T-helper 1 cell (primary cell): ENCODE measurements at places on chromosomes 1 and 21.

DNA sequence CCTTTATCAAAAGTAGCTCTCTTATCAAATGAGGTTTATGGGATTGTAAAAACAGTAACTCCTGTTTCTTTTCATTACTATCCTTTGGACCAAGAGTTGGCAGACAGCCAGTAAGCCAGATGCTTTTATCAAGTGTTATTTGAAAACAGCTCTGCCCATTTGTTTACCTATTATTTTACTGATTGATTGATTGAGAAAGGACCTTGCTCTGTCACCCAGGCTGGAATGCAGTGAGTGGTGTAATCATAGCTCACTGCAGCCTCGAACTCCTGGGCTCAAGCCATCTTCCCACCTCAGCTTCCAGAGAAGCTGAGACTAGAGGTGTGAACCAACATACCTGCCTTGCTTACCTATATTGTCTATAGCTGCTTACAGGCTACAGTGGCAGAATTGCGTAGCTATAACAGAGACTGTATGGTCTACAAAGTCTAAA, 3.6 kb downstream of the PRKAB2 start:
- no peak for DNase-seq

DNA sequence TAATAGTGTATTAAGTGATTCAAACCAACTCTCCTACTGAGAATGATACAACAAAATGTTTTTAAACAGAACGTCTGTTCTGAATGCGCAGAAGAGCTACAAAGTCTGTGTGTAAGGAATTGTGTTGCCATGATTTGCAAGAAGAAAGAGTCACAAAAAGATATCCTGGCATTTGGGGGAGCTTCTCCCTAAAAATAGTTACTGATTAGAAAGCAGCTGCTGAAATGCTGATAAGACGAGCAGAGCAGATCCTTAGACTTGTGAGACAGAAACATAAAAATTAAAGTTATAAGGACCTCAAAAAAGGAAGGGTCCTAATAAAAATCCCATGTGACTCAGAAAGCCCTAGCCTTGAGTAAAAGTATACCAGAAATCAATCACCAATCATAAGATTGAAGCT, 54.9 kb upstream of the CRB1 start:
- DNase-seq, result no peak

- DNase-seq, result no peak
Measured at GRCh38 chr1:235745503-235746136, 96.0 kb upstream of the GNG4 start.

GRCh38 chr1:5705751-5706150, 286.5 kb downstream of the NPHP4 start:
- DNase-seq, result no peak

DNA sequence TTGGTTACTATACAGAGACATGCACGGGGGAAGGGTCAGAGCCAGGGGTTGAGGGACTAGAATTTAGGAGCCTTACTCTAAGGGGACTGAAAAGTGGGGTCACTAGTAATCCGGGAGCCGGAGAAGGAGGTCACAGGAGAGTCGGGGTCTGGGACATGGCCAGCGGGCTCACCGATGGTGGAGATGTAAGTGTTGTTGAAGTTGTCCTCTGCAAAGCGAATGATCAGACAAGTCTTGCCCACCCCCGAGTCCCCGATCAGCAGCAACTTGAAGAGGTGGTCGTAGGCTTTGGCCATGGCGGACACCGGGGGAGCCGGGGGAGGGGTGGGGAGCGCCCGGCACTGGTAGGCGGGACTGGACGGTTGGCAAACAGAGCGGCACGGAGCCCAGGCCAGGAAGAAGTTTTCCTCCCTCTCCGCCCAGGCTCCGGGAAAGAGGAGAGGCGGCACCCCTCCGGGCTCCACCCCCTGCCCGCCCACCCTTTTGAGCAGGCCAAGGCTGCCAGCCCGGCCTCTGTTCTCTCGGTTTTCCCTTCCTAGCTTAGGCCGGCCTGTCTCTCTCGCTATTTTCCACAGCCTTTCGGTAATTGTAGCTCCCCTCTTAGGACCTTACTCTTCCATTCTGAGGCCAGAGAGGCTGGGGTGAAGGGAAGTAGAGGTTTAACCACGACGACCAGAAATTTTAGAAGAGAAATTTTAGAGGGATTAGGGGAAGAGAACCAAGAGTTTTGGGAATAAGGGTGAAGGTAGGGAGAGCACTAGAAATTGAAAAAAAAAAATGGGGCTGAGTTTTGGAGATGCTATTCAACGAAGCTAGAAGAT, at the start of gene RAB13:
Gene RAB13, minus strand, starts transcription at position 399 of the 821 bp plus-strand sequence. Its CDS starts 103 bp downstream, at position 296.
- no peak for DNase-seq

GRCh38 chr1:84415396-84415795, 17.1 kb downstream of the DNASE2B start:
- no peak for DNase-seq

- DNase-seq, result peak; percentile 39
Measured at GRCh38 chr1:45359882-45360513, 19.8 kb upstream of the MUTYH start.

- DNase-seq, result no peak
Measured at GRCh38 chr1:208026880-208027438, 116.0 kb upstream of the CD34 start.

DNA sequence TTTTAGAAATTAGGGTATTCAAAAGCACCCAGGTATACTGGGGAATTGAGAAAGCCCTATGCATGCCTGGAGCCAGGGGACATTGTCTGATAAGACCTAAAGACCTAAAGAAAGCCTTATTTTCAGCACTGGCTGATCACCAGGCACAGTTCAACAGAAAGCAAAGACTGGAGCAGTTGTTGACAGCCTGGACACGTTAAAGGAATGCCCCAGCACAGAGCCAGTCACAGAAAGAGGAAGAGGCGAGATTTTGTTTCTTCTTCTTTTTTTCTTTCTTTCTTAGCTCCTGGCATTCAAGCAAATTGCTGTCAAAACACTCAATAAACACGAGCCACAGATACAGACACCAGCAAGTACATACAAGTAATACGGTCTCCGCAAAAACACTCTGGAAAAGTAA, 40.4 kb downstream of the RNF187 start:
- no peak for DNase-seq

GRCh38 chr1:6007318-6008083, 15.3 kb upstream of the NPHP4 start:
- DNase-seq, result no peak

DNA sequence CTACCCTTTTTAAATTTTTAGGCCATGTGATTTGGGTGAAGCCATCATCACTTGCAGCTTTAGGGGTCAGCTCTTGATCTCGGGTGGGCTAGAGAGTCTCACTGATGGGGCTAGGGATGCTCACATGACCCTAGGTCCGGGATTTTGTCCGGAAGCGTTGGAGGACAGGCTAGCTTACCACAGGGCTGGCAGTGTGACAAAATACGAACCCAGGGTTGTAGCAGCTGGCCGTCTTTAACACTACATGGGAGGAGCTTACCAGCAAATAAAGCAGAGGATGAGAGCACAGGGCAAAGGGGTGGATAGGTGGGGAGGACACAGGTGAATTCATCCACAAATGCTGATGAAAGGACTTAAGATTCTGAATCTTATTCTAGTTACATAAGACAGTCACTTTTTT, 21.9 kb downstream of the GPR161 start:
- no peak for DNase-seq

- DNase-seq, result no peak
Measured at GRCh38 chr1:228099331-228099732, 3.8 kb downstream of the C1orf35 start.

DNA sequence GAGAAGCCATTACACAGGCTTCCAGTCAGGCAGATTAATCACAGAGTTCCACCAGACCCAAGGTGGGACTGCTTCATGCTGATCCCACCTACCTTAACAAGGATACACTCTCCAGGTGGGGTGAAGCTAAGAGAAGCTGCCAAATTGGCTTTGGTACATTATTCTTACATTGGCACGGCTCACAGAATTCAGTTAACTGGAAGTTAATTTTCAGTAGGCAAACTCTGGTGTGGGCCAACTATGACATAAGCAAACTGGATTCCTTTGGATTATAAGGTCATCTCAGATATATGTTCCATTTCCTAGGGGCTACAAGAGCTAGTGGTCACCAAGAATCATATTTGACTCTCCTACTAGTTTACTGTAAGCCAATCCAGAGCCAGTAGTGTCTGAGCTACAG, 448.8 kb upstream of the BEND5 start:
- DNase-seq, result no peak

- no peak for DNase-seq
Measured at GRCh38 chr1:248704606-248705005, 2.0 kb upstream of the OR14I1 start.

- DNase-seq, result no peak
Measured at GRCh38 chr1:151721788-151722510, 627 bp downstream of the RIIAD1 start.

DNA sequence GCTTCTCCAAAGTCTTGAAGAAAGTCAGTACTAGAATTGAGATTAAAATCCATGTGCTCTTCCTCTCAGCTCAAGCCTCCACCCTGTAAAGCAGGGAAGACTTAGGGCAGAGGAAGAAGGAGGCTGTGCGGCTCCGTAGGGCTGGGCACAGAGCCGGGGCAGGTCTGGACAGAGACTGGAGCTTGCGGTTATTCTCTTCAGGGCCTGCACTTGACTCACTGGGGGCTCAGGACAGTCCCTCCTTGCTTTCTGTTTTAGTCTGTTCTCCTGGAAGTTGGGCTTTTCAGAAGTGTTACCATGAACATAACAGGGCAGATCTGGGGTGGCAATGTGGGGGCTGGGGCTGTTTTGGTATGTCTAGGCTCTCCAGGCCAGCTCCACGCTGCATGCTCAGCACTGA, 21.6 kb upstream of the TRABD2B start:
- DNase-seq, result no peak

DNA sequence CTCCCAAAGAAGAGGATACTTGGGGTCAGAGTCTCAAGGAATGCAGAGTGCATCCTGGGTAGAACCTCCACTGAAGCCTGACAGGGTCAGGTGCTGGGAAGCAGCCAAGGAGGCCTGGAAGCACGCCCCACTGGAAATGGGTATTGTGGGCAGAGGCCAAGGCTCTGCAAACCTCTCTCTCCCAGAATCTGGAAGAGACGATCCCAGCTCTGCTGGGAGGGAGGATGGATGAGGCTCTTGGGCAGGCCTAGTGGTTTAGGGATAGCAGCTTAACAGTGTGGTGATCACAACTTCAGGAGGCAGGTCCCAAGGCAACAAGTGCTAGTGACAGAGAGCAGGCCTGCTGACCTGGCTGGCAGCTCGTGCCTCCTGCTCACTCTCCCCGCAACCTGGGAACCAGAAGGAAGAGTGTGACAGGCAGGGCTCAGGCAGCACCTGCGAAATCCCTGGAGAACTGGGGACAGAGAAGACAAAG, 641.0 kb downstream of the PLPP3 start:
- no peak for DNase-seq

GRCh38 chr21:31366825-31367224, 22.8 kb upstream of the TIAM1 start:
- no peak for DNase-seq

DNA sequence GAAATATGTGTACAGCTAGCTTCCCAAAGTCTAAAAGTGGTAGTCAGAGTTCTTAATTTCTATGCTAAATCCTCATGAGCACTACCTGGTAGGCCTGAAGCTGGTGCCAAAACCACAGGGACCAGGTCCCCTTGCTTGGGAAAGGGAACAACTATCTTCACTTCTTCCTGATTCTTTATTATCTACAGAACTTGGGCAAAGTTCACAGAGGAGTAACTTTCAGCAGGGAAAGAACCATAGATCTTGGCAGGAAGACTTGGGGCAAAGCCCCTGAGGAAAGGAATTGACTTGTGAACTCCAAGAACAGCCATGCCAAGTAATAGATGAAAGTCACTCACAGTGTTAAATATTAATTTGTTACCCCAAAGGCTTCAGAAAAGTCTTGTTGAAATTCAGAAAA, 193.0 kb downstream of the ZC3H11B start:
- no peak for DNase-seq
